ENCODE measurements at places on chromosomes 7 and 10.
A peak's percentile ranks its signal among the peaks of the same experiment; 100 is the strongest.

- DNase-seq = no peak
Measured at GRCh38 chr7:12884033-12884432, 196.6 kb downstream of the ARL4A start.

GRCh38 chr10:80709866-80710265, 172.2 kb downstream of the SH2D4B start:
- no peak for DNase-seq

GRCh38 chr7:4030346-4030950, 651.6 kb upstream of the FOXK1 start:
- DNase-seq = no peak

DNA sequence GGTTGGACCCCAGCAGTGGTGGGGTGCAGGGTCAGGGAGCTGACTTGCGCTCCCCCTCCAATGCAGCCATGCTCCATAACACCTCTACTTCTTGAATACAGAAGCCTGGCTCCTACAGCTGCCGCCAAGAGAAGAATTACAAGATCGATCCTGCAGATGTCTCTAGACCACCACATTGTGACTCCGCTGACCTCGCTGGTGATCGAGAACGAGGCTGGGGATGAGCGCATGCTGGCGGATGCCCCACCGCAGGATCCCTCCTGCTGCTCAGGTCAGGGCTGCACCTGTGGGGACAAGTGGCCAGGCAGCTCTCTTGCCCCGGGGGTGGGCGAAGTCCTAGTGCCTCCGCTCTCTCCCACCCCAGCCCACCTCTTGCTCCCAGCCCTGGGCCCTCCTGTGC, 31.7 kb downstream of the ITIH2 start:
- DNase-seq = no peak

DNA sequence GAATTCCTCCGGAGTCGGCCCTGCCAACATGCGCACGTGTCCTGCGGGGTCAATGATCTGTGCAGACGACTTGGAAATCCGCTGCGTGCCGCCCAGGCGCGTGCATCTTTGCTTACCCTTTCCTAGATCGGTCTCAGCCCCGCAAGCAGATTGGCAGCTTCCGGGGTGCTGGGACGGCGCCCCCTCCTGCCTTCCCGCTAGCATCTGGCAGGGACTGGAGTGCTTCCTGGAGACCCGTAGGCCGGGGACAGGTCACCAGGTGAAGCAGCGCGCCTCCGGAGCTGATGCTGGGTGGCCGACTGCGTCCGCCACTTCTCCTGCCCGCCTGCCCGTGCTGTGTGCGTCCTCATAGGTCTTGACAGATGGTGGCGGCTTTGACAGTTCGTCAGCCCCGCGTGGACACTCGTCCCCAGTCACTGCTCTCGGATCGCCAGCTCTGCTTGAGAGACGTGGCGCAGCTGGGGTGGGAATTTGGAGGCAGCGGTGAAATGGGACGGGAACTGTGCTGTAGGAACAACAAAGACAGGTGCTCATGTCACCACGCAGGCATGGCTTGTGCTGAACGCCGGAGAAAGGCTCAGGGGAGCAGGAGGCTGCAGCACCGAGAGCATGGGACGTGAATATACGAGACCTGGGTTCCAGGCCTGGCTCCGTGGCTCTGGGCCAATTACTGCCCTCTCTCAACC, 21.9 kb upstream of the KCNK18 start:
- DNase-seq = no peak

- DNase-seq = no peak
Measured at GRCh38 chr10:130493021-130493420, 356.8 kb downstream of the GLRX3 start.

DNA sequence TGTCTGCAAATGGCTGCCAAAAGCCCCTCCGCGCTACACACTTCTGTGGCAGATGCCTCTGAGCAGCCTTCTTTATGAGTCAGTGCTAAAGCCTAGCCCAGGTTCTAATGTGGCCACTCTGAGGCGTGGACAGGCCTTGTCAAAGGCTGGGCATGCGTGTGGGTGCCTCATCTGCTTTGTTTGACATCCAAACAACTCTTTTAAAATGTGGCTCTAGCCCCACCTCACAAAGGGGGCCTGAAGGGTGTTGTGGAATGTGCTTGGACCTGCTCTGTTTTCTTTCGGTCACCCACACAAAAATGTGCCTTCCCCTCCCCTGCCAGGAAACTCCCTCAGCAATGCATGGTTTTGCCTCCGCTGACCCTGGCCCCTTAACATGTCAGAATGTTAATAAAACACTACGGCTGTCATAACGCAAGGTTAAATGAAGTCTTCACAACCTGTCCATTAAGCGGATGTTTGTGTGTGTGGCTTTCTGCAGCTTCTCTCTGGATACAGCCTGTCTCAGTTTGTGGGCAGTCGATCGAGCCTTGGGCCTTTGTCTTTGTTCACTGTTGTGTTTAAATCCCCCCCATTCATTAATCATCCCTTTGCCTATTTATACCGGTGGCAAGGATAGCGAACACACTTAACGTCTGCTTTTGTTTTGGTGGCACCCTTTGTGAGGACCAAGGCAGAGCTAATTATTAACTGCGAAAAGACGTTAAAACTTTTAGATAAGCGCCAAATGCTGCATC, 718.9 kb downstream of the LRMDA start:
- DNase-seq = no peak

DNA sequence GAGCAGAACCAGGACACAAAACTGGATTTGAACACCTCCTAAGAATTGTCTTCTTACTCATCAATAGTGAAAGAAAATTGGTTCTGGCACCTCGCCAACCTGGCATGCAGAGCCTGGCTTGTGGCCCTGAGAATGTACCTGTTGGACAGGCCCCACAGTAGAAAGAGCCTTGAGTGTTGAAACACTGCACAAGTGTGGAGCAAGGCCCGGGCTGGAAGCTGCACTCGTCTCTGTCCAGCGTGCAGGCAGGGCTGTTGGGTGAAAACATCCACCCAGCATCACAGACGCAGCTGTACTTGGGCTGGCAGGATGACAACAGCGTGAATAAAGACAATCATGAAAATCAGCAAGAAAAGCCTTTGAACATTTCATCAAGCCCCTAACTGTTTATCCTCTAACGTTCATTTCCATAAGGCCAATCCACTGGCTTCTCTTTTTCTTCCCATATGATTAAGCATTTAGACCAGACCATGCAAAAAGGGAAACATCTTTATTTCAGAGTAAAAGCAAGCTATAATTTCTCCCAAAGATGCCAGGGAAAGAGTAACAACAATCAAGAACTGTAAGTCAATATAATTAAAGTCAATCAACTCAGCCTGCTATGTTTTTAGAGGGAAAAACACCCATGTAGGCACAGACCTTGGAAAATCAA, 15.6 kb downstream of the CUBN start:
- no peak for DNase-seq

- DNase-seq = no peak
Measured at GRCh38 chr7:35909870-35910357, 109.1 kb downstream of the SEPTIN7 start.

DNA sequence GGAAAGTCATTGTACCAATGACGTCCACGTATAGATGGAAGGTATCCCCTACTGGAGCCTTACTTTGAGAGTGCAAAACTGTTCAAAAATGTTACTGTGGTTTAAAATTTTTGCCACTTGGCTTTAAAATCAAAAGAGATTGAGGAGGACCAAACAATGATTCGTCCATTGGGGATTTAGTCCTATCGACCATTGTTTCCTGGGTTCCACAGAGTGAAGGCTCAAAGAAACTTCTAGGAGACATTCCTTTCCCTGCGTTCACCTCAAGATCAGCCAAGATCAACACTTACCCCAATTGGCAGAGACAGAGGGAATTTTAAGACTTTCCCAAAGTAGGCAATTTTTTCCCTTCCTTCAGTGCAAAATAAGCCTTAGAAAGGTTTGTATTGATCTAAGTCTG, 152.3 kb downstream of the NEBL start:
- no peak for DNase-seq

GRCh38 chr10:34889004-34889869, 74.1 kb upstream of the PARD3 start:
- no peak for DNase-seq

GRCh38 chr7:155344270-155344617, 46.6 kb downstream of the INSIG1 start:
- DNase-seq = no peak

GRCh38 chr7:97133159-97133558, 15.7 kb downstream of the SDHAF3 start:
- no peak for DNase-seq

- DNase-seq = no peak
Measured at GRCh38 chr7:82179311-82179710, 264.3 kb downstream of the CACNA2D1 start.

- no peak for DNase-seq
Measured at GRCh38 chr7:137985897-137986251, 16.0 kb downstream of the CREB3L2 start.

DNA sequence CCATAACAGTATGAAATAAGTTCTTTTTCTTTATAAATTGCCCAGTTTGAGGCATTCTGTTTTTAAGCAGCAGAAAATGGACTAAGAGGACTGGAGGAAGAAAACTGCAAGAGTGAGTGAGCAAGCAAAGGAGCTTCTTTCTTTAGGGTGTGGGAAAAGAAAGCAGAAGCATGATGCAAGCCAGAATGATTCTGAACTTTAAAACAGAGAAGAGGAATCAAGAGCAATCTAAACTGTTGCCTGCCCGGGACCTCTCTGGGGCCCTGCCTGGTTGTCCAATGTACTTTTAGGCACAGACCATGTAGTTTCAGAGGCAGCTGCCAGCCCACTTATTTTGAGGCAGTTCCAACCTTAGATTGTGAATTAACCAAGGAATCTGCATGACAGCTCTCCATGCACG, 186.3 kb downstream of the PLPP4 start:
- no peak for DNase-seq

- peak; percentile 82 for DNase-seq
Measured at GRCh38 chr10:36534471-36535002, 590.9 kb upstream of the ANKRD30A start.

DNA sequence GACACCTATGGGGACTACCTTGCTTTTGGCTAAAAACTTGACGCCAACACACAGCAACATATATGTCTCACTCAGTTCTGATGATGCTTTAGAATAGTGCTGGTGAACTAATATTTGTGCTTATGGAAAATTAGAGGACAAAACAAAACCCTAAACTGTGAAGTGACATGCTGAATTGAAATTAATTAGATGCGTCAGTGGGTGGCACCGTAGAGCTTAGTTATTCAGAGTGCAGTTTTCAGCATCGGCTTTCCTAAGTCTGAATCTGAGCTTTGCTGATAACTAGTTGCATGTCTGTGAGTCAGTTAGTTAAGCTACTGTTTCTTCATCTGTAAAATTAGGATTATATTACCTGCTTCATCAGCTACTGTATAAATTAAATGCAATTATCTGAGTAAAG, 245.0 kb upstream of the SORCS1 start:
- DNase-seq = peak; percentile 5

DNA sequence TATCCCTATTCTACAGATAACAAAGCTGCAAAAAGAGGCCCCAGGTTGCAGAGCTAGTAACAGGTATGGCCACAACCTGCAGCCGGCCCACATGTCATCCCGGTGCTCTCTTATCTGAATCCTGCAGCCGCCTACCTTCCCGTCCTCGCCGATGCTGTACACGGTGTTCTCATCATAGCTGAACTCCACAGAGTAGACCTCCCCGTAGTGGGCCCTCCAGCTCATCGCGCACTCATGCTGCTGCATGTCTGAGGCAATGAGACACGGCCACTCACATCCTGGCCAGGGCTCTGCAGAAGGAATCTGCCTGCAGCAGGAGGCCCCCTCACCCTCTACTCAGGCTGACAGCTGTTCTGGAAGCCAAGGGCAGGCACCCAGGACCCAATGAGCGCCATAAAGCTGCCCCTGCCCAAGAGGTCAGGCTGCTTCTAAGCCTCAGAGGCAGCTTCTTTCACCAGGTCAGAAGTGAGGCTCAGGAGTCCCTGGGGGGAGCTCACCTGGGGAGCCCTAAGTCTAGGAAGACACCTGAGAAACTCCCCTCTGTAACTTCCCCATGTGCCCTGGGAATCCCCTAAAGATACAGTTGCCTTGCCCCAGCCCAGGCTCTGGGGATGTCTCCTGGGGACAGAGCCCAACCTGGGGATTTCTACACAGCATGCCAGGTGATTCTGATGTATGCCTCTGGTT, 17.9 kb upstream of the CYREN start:
- DNase-seq = no peak

GRCh38 chr7:76065016-76065612, 17.2 kb downstream of the MDH2 start:
- DNase-seq = no peak

GRCh38 chr7:103686763-103687162, 240.8 kb upstream of the SLC26A5 start:
- no peak for DNase-seq

DNA sequence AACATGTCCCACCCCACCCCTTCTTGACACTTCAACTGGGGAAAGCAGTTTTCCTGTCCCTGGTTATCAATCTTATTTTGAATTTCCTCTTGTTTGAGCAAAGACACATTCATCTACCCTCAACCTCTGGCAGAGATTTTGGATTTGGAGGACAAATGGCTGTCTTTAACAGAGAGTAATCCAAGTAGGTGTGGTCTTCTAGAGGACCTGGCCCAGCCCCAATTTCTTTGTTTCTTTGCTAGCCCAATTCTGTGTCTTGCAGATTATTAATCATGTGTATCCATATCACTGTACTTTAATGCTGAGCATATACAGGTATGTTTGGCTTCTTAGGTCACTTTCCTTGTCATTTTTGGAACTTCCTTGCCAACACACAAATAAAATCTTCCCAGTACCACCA, 58.8 kb upstream of the ADCY1 start:
- no peak for DNase-seq

DNA sequence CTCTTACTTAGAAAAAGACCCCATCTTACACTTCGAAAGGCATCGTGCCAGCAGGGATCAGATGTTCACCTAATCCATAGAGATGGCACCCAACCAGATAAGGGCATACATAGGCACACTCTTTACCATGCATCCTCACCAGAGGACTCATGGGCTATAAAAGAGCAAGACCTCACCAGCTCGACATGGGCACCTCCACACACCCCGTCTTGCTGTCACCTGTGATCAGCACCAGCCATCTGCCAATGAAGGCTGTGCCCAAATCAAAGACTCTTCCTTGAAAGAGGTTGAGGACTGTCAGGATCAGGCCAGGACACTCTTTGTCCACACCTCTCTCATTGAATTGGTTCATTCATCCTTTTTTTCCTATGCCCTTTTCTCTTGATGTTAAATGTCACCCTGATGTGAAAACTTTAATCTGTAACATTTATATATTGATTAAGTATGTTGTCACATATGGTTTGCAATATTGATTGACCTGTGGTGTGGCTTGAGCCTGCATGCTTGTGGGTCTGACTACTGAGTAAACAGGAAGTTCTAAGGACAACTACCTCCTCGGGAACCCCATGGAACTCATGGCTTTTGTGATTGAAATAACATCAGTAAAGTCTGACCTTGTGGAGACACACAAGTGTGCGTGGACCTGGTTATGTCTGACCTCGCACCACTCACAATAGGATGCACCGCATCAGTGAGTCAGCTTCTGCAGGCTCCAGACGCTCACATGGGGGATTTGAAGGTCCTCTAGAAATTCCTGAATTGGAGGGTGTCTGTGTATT, 75.5 kb downstream of the HTR5A start:
- no peak for DNase-seq
